ENCODE measurements at places on chromosomes 5 and 9.

- DNase-seq, result peak; percentile 69
Measured at GRCh38 chr9:105205787-105206495, 38.5 kb upstream of the SLC44A1 start.

DNA sequence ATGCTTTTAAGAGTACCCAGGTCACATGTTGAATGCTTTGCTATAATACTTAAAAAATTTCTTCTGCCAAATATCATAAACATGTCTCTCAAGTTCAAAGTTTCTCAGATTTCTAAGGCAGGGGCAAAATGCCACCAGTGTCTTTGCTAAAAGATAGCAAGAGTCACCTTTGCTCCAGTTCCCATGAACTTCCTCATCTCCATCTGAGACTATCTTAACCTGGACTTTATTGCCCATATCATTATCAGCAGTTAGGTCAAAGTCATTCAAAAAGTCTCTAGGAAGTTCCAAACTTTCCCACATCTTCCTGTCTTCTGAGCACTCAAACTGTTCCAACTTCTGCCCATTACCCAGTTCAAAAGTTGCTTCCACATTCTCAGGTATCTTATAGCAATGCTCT, 307.6 kb upstream of the TNC start:
- no peak for DNase-seq

DNA sequence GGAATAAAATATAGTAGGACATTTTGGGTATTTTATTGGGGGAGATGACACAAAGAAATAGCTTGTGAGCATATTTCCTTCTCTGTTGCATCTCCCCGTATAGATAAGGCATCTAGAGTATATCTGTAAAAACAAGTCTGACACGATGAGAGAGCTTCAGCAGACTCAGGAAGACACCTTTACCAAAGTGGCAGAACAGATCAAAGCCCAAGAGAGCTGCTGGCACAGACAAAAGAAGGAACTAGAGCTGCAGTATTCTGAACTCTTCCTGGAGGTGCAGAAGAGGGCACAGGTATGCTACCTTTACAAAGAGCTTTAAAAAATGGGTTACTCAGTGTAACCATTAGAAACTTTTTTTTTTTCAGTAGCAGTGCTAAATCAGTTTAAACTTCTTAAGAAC, 176.7 kb downstream of the CCDC171 start:
- no peak for DNase-seq

GRCh38 chr5:67154556-67155206, 41.9 kb downstream of the CD180 start:
- DNase-seq, result peak; percentile 53

DNA sequence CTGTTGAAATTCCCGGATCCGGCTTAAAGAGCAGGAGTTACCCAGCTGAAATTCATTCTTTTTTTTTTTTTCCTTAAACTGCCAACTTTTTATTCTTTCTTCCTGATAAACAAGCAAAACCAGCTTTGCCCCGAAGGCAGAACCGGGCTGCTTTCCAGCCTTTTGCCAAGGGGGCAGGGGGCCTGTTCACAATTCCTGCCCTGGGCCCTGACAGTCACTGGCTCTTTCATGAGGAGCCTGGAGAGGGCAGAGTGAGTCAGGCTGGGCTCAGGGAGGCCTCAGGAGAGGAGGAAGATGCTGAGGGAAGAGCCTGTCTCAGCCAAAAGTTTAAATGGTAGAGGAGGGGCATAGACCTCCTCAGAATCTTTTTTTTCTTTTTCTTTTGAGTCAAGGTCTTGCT, 4.8 kb downstream of the GLIPR2 start:
- no peak for DNase-seq

DNA sequence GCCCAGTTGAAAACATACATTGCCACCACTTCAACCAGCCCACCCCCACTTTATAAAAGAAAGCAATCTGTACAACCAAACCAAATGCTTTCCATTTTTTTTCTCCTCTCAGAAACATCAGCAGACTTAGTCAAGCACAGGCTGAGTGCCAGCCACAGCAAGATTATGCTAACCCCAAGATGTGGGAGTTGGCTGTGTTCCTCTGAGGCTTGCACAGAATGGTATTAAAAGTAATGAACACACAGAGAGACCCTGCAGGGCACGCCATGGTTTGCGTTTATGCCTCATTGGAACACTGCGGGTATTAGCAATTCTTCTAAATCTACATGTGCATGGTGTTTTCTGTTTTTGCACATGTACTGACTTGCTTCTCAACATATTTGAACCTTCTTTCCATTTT, 419.9 kb upstream of the GRAMD2B start:
- DNase-seq, result no peak

GRCh38 chr5:78008356-78008967, 232.3 kb upstream of the TBCA start:
- no peak for DNase-seq

DNA sequence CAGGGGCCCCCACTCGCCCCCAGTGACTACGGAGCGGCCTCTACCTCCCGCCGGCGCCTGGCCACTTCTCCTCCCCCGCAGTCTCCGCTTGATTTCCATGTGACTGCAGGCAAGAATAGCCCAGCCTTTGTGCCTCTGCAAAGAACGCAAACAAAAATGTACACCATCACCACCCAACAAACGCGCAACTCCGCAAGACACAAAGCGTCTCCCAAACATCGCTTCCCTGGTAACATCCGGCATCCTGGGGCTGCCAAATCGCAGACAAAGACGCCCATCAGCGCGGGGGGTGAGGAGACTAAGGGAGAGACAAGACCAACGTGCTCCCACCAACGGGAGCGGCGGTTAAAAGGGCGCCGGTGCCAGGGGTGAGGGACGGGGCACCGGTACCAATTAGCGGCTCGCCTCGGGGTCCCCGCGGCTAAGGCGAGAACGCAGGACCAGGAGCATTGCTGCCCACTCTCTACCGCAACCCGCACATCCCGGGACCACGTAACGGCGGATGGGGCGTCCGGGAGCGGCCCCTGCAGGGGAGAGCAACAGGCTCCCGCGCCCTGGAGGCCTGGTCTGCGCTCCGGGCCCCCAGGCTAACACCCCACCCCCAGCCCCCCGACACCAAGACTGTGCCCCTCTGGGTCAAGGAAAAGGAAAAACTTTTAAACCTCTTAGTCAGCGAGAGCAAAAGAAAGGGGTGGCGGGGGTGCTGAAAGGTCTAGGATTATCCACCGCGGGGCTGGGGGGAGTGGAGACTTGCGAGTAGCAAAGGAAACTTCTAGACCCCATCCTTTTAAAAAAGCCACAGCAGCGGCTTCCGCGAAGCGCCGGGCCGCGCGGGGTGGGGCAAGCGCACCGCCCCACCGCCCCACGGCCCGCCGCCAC, 885 bp downstream of the MPDZ start:
- peak; percentile 78 for DNase-seq

DNA sequence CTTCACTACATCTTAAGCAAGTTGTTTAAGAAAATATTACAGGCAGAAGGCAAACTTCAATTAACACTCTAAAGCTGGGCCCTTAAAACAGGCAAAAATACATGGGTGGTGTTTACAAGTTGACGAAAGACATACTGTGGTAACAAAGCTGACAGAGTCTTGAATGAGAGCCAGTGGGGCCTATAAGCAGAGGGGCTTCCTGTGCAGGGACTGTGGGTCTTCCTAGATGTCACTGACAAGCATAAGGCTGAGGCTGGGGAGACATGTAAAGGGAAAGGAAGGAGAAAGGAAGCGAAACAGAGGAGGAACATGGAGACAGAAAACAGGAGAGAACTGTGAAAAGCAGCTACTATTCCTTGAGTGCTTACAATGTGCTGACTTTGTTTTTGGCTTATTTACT, 308.0 kb upstream of the RPS23 start:
- DNase-seq, result no peak

DNA sequence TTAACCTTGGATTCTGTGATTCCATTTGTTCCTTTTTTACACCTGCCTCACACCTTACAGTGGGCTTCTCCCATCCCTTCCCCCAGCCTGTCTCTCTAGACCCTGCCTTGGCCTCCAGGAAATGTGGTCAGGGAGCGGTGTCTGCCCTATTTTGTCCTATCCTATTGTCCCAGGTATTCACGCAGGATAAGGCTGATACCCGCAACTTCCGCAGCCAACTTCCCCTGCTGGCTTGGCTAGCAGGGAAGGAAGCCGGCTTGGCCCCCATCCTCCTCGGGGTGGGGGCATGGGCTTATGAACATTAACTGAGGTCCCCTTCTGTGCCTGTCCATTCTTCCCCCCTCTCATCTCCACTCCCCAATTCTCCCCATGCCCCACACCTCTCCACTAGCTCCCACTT, 3.5 kb downstream of the CSF1R start:
- DNase-seq, result no peak

DNA sequence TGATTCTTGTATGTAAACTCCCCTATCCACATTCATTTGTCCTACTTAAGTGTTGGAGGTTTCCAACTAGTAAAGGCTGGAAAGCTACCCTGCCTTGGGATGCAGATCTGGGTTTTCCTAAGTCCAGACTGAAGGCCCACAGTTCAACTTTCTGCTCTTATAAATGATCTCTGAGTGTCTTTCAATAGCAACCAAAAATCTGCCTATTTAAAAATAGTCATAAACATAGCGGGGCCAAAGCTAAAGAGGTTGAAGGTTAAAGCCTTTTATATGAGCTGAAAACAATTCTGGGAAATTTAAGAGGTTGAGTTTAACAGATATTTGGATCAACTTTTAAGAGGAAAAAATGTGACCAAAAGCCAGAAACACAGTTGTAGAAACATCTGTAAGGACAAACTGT, 87.2 kb downstream of the NTRK2 start:
- DNase-seq, result no peak
